ENCODE measurements at places on chromosomes 16 and 17.

- no peak for DNase-seq
Observed at GRCh38 chr17:39617446-39618245, 9.1 kb upstream of the PPP1R1B start.

DNA sequence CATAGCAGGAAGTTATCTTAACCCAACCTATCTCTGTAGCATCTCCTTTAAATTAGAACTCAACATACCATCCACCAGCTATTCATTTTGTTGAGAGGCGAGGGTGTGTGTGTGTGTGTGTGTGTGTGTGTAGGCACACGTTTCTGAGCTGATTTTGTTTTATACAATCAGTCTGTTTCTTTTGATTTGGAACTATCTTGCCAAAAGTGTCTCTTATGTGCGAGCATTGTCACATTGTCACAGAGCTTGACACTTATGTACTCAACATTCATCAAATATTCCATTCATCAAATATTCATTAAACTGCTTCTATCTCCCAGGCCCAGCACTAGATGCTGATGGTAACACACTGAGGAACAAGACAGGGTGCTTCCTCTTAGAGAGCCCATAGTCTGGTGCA, 180.4 kb downstream of the HAPSTR1 start:
- DNase-seq: no peak

DNA sequence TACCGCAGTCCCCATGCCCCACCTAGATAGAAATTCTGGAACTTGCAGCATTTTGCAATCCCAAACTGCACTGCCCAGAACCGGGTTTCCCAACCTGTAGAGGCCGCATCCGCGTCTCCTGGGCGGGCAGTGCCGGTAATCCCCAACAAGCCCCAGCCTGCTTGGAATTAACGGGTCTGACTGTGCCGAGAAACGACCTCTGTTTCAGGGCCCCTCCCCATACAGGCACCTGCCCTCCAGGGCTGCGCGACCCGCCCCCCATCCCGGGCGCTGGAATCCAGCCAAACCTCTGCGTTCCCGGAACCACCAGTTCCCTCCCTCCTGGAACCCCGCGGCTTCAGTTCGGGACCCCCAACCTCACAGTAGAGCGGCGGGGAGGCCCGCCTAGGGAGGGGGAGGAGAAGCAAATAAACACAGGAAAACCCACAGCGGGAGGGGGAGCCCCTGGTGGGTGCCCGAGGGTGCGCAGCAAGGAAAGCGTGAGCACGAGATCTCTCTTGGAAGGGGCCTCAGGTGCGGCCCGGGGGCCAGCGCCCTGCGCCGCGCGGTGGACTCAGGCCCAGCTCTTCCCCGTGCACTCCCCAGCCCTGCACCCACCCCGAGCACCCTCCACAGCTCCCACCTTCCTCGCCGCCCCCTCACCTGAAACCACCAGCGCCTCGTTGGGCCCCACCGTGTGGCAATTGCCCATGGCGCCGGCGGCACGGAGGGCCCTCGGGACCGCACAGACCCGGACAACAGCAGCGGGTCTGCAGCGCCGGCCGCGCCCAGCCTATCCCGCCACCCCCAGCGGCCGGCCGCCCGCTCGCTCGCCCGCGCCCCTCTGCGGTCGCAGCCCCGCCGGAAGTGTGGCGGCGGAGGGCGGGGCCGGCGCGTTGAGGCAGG, at the start of gene FLOT2:
FLOT2 (minus strand) TSS at position 850 of the 885 bp plus-strand sequence; CDS start at position 691, 159 bp downstream.
- DNase-seq: peak; percentile 69

DNA sequence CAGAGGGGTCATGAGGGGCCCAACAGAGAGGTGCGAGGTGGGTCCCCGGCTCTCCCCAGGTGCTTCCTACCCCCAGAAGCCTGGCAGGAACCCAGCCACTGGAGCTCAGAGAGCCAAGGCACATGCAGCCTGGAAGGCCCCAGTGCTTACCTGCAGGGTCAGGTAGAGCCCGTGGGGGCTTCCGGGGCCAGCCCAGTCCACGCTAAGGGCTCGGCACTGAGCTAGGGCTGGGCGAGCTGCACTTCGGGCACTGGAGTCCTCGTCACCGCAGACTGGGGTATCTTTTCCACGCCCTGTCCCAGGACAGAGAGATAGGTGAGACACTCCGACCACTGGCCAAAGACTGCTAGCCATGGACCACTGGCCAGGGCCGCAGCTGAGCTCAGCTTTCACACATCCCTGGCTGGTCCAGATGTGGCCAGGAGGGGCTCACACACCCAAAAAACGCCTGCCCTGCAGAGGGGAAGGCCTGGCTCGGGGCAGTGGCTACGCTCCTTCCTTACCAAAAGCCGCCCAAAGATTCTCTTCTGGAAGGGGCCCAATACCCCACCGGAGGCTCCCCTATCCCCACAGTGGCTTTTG, 7.4 kb downstream of the KIFC3 start:
- no peak for DNase-seq

GRCh38 chr17:40659911-40660310, 5.1 kb downstream of the KRT222 start:
- no peak for DNase-seq

GRCh38 chr17:623121-623520, 91.5 kb downstream of the VPS53 start:
- no peak for DNase-seq

DNA sequence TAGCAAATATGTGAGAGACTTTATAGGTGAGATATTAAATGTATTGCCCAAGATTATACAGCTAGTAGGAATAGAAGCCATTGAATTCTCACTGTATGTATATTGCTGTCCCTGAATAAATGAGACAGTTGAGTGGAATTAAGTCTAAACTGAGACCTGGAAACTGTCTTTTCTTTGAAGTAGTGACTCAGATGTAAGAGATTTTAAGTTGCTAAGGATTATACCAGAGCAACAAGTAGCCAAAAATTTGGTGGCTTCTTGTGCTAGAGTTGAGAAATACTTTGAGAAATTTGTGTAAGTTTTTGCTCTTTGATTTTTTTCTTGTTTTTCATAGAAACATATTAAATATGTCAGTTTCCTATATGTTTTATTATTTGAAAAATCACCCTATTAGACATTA, 58.7 kb downstream of the TANC2 start:
- no peak for DNase-seq

- no peak for DNase-seq
Observed at GRCh38 chr16:17241264-17241835, 229.4 kb downstream of the XYLT1 start.

DNA sequence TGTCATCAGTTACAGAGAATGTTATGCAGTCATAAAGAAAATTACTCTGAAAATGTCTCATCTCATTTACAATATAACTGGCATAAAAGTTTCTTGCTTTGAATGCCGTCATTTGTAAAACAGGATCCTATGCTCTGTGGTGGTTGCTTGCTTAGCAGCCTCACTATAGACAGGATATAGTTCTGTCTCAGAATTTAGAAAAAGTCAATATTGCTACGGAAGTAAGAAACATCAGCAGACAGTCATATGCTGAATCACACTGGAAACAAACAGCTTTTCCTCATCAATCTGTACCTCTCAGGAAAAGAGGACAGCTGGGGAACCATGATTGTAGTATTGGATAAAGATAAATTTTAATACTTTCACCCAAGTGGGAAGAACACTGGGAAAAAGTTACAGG, 105.5 kb downstream of the MYO1D start:
- DNase-seq: no peak

DNA sequence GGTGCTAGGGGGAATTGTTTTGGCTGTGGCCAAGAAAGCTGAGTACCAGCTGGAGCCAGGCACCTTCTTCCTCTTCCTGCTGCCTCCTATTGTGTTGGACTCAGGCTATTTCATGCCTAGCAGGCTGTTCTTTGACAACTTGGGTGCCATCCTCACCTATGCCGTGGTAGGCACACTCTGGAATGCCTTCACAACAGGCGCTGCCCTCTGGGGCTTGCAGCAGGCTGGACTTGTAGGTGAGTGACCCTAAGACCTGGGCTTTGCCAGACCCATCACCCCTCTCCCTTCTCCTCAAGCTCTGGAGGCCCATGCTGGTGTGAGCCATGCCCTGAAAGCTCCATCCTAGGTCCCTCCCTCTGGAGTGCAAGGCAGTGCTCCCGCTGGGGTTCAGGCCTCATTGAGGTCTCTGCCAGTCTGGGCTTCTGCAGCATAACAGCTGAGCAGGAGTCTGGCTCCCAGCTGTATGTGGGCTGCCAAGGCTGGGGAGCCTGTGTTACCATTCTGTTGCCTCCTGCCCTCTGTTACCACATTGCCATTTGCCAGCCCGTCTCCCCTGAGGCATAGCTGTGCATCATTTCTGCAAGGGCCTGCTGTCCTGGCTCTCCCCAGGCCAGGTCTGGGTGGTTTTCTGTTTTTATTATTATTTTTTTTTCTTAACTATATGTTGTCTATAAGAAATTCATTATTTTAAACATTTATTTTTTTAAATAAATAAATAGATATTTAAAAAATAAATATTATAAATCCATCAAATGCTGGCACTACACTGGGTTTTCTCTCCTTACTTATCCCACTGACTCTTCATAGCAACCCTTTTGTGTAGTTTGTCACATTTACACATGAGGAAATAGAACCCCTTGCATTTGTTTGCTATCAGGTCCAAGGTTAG, 4.1 kb downstream of the SLC9A5 start:
- no peak for DNase-seq

GRCh38 chr17:1957037-1957436, 68.1 kb downstream of the RTN4RL1 start:
- no peak for DNase-seq

DNA sequence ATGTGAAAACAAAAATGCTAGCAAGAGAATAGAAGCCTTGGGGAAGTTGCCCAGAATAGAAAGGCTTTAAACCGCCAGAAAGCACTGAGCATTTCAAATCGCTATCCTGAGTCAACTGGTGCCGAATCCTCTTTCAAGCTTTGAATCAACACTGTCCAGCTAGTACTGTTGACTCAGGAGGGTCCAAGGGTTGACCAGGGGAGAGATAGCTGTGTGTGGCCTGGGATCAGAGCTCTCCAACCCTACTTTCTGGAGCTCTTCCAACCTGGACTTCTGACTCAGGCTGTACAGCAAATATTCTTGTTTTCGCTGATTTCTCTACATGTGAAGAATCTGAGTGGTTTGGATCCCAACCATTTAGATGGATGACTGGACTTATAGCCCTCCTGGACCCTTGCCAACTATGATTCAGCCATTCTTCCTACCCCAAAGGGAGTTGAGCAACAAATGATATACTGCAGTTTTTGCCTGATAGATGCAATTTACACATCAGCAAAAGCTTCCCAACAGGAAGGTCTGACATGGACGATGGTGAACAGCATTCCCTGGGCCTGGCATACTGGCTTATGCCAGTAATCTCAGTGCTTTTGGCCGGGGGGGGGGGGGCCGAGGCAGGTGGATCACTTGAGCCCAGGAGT, 154.0 kb upstream of the SDK2 start:
- DNase-seq: no peak

GRCh38 chr17:31586946-31587345, 195.5 kb downstream of the RAB11FIP4 start:
- no peak for DNase-seq

DNA sequence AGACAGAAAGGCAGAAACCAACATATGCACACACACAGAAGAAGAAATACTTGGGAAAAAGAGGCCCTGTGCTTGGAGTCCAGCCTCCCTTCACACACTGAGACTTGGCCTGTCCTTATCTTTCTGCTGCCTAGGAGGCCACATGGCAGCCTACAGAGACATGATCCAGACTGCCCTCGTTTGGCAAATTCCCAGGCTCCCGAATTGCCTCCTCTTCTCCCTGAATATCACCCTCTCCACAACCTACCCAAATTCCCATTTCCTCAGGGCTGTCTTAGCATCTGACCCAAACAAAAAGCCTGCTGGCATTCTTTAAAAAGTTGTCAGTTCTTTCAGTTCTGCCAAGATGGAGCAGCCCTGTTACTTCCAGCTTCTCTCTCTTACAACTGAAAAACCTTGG, 59.8 kb downstream of the DNAH17 start:
- no peak for DNase-seq

- DNase-seq: no peak
Observed at GRCh38 chr16:30350134-30350871, 4.8 kb downstream of the CD2BP2 start.

- DNase-seq: peak; percentile 87
Observed at GRCh38 chr16:4494746-4495490, 18.7 kb downstream of the HMOX2 start.

GRCh38 chr17:39812466-39812865, 51.6 kb downstream of the IKZF3 start:
- no peak for DNase-seq

GRCh38 chr16:87964049-87964659, 12.9 kb downstream of the BANP start:
- no peak for DNase-seq

DNA sequence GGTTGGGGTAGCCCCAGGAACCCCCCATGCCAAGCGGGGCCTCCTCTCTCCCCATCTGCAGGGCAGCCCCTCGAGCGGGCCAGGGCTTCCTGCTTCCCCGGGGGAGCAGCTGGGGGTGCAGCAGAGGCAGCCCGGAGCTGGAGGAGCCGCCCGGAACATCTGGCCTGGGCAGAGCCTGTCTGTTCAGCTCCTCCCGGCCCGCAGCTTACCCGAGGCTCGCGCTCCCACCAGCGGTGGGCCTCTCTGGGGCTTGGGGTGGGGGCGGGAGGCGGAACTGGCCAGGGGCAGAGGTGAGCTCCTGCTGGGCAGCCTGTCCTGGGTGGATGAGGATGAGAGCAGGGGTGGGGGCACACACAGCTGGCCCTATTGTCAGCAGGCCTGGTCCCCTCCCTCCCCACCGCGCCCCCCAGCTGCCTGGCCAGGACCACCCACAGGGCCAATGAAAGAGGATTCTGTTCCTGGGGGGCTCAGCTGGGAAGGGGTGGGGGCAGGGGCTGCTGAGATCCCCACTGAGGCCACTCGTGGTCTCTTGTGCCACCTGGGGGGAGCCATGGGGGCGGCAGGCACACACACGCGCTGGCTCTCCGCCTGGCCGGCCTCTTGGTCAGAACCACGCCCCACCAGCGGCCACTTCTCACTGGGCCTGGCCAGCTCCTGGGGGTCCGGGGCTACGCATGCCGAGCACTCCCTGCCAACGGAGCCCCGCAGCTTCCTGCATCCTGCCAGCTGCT, 34.7 kb downstream of the BAHCC1 start:
- DNase-seq: no peak

GRCh38 chr16:48354877-48355855, 30.0 kb downstream of the SIAH1 start:
- DNase-seq: no peak

GRCh38 chr17:40264458-40265185, 23.1 kb upstream of the CDC6 start:
- DNase-seq: peak; percentile 66

DNA sequence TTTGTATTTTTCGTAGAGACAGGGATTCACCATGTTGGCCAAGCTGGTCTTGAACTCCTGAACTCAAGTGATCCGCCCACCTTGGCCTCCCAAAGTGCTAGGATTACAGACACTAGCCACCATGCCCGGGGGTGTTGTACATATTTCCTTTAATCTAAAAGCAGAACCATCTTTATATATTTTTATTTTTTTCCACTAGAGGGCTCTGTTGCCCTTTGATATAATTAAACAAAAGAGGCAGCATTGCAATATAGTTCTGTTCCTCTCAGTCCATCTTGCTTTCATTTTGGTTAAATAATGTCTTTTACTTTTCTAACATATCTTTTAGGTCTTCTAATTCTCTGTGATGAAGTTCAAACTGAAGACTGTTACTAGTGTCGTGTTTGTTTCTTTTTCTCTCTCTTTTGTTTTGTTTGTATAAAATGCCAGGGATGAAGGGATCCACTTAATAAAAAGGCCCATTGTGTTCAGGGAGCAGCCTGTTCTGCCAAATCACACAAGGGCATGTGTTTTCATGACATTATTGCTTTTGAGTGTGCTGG, 23.4 kb downstream of the WWOX start:
- peak; percentile 59 for DNase-seq
